ENCODE measurements at places on chromosomes 7 and 10. TPM values are rescaled to one million over a fixed set of nuclear protein-coding genes. Genes with fewer than 3 reads are reported as not detected.
A peak's percentile ranks its signal among the peaks of the same experiment; 100 is the strongest.

DNA sequence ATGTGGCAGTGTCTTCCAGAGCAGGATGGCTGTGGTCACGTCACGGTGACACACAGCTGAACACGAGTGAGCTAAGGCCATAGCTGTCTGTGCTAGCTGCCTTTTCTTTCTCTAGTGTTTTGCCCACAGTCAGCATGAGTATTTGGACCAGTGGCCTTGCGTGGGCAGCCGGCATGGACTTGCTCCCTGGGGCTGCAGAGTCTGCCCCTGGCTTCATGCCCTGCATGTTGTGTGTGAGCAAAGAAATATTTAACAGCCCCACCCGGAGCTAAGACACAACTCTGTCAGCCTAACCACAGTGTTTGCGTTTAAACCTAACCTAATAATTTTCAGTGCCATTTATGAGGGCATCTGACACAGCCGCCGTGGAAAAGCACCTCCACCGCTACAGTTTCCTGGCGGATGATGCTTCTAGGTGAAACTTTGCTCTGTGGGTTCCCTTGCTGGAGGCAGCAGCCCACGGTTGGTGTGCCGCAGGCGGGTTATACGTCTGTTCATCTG is 14.6 kb downstream of the CHST12 start:
- no peak overlapping the region for H3K27ac ChIP-seq
- no peaks in the 10 kb centered on the region for H3K27me3 ChIP-seq
- no peaks in the 10 kb centered on the region for H3K4me1 ChIP-seq

GRCh38 chr7:122412441-122412840 is 107.9 kb upstream of the FEZF1 start:
- H3K4me3 ChIP-seq = no peak overlapping the region
- no peak for DNase-seq
- H3K27ac ChIP-seq = no peak overlapping the region
- no peaks in the 10 kb centered on the region for H3K27me3 ChIP-seq

DNA sequence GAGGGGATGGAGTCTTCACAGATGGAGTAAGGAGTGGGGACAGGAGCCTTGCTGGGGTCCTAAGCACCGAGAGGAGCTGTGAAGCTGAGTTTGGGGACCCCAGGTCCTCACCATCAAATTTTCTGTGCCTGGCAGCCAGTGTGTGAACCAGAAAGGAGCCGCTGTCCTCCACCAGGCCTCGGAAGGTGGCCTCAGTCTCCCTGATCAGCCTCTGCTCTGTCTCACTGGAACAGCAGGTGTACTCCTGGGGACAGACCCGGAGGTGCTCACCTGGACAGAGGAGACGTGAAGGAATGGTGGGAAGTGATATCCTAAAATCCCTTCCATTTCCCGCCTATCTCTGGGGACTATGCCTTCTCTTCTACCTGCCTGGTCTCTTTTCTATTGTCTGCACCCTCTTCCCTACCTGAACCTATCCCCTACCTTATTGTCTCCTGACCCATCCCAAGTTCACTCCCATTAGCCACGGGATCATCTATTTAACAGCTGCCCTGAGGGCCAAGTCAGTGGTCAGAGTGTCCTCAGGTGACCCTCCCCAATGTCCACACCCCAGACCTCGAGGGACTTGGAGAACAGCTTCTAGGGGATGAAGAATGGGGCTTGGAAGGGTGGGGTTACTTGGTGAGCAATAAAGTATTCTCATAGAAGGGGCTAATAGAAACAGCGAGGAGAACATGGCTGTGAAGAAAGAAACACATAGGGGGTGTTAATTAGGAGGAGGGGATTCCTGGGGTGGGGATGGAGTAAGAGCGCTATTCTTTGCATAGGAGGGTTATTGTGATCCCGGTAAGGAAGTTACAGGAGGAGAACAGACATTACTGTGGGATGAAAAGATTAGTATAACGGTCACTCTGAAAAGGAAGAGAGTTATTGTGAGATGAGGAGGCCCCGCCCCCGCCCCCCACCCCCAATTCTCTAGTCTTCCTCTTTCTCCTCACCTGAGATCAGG is 811 bp downstream of the GPC2 start:
- H3K4me1 ChIP-seq = no peaks in the 10 kb centered on the region
- no peaks in the 10 kb centered on the region for H3K36me3 ChIP-seq
- peak; percentile 59 for DNase-seq

DNA sequence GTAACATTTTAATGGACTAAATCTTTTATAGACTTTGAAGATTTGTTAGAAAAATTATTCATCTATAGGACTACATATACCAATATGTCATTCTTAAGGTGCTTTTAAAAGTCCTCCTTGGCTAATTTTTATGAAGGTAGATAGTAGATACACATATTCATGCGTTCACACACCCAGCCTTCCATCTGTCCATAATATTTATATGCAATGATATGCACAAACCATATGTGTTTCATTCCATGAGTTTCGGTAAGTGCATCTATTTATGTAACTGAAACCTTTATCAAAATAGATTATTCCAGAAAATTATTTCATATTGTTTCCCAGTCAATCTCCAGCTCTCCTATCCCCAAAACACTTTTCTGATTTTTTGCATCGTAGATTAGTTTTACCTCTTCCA is 101.7 kb downstream of the ANLN start:
- no peak overlapping the region for H3K4me3 ChIP-seq
- H3K27me3 ChIP-seq = no peaks in the 10 kb centered on the region
- no peaks in the 10 kb centered on the region for H3K4me1 ChIP-seq
- no peaks in the 10 kb centered on the region for H3K36me3 ChIP-seq
- no peak overlapping the region for H3K27ac ChIP-seq

Gene HYAL4
- not detected for total RNA-seq

GRCh38 chr7:30475580-30475979 is 3.0 kb downstream of the NOD1 start:
- H3K36me3 ChIP-seq = no peaks in the 10 kb centered on the region
- DNase-seq = peak; percentile 41
- H3K27ac ChIP-seq = no peak overlapping the region
- H3K4me3 ChIP-seq = no peak overlapping the region

DNA sequence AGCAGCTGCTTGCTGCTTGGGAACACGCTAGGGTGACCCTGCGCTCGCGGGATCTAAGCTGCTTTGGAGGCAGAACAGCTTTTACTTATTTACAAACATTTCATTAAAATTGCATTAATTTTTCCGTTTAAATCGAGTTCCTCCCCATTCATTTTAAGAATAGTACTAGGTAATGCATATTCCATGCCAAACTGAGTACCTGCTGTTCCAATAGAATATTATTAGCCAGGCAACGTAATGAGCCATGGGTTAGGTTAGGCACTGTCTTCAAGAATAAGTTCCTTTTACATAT is 860 bp downstream of the EXOC6 start:
- no peak for DNase-seq
- no peak overlapping the region for H3K27ac ChIP-seq
- H3K27me3 ChIP-seq = no peaks in the 10 kb centered on the region
- no peaks in the 10 kb centered on the region for H3K36me3 ChIP-seq
- H3K4me1 ChIP-seq = no peaks in the 10 kb centered on the region

GRCh38 chr7:32079510-32079909 is 9.3 kb upstream of the PDE1C start:
- H3K27me3 ChIP-seq = no peaks in the 10 kb centered on the region
- H3K36me3 ChIP-seq = no peaks in the 10 kb centered on the region
- H3K4me1 ChIP-seq = no peaks in the 10 kb centered on the region
- no peak for DNase-seq
- H3K4me3 ChIP-seq = no peak overlapping the region

GRCh38 chr10:78905957-78906308 is 162.8 kb upstream of the ZMIZ1 start:
- H3K27ac ChIP-seq = no peak overlapping the region
- H3K27me3 ChIP-seq = no peaks in the 10 kb centered on the region
- no peak overlapping the region for H3K4me3 ChIP-seq
- H3K36me3 ChIP-seq = no peaks in the 10 kb centered on the region
- DNase-seq = no peak

- H3K4me1 ChIP-seq = no peaks in the 10 kb centered on the region
- H3K4me3 ChIP-seq = no peak overlapping the region
- H3K27me3 ChIP-seq = no peaks in the 10 kb centered on the region
- H3K27ac ChIP-seq = no peak overlapping the region
- no peaks in the 10 kb centered on the region for H3K36me3 ChIP-seq
- no peak for DNase-seq
These were observed 125.0 kb upstream of the FOXK1 start for GRCh38 chr7:4556868-4557793.

- no peaks in the 10 kb centered on the region for H3K36me3 ChIP-seq
- H3K27me3 ChIP-seq = no peaks in the 10 kb centered on the region
- H3K4me3 ChIP-seq = no peak overlapping the region
- no peak overlapping the region for H3K27ac ChIP-seq
- DNase-seq = no peak
- no peaks in the 10 kb centered on the region for H3K4me1 ChIP-seq
These were observed 66.2 kb downstream of the FAM241B start for GRCh38 chr10:69696073-69696731.

- no peaks in the 10 kb centered on the region for H3K27me3 ChIP-seq
- H3K4me1 ChIP-seq = no peaks in the 10 kb centered on the region
- no peak overlapping the region for H3K4me3 ChIP-seq
- DNase-seq = peak; percentile 81
- H3K27ac ChIP-seq = peak overlapping the region; percentile 42
- H3K36me3 ChIP-seq = no peaks in the 10 kb centered on the region
These were observed 190.0 kb downstream of the PLXNA4 start for GRCh38 chr7:132386201-132386681.
